NCI-H1436 treated with DMSO at 0.1 percent for 48 hours (cell line): ENCODE measurements at places on chromosomes 2 and 18.

DNA sequence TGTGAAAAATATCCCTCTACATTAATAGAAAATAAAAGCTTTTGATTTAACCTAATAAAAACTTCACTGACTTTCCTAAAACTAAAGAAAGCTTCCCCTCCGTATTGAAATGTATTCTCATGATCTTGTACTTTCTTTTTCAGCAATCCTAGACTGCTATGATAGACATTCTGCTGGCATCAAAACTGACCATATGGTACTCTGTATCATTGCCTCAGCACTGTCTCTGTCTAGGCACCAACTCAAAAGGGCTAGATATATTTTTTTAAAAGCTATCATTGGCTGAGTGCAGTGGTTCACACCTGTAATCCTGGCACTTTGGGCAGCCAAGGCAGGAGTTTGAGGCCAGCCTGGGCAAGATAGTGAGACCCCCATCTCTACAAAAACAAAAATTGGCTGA, 32.9 kb downstream of the CDKL4 start:
- no peak for DNase-seq

DNA sequence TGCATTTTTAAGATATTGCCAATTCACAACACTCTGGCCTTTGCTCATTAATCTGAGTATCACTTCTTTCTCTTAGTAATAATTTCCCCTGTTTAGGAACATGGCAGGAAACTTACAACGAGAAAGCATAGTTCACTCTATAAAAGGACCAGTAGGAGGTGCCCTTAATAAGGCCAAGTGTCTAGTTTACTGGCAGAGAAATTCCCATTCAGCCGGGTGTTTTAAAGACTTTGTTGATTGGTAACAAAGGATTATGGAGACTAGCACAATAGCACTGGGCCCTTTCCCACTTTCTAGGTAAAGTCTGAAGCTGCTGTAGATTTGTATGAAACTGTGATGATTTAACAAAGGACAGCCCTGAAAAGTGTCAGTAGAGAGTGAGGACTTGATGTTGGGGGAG, 3.1 kb downstream of the DCC start:
- no peak for DNase-seq

DNA sequence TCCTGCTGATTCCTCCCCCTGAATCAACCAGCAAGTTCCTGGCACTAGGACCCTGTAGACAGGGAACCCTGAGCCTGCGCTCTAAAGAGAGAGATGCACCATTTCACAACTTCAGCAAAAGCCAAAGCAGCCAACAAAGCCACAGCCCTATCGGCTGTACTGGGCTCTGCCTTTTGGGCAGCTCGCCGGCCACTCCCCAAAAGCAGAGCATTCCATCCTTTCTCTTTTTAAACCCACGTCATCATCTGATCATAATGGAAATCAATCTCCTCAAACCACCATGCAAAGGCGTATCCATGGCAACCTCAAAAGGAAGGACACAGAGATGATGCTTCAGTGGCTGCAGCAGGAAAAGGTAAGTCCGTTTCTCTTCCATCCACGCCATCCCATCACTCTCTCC, 5.3 kb upstream of the DCTN1 start:
- DNase-seq: no peak

GRCh38 chr2:216810399-216811160, 49.3 kb downstream of the TNP1 start:
- no peak for DNase-seq

DNA sequence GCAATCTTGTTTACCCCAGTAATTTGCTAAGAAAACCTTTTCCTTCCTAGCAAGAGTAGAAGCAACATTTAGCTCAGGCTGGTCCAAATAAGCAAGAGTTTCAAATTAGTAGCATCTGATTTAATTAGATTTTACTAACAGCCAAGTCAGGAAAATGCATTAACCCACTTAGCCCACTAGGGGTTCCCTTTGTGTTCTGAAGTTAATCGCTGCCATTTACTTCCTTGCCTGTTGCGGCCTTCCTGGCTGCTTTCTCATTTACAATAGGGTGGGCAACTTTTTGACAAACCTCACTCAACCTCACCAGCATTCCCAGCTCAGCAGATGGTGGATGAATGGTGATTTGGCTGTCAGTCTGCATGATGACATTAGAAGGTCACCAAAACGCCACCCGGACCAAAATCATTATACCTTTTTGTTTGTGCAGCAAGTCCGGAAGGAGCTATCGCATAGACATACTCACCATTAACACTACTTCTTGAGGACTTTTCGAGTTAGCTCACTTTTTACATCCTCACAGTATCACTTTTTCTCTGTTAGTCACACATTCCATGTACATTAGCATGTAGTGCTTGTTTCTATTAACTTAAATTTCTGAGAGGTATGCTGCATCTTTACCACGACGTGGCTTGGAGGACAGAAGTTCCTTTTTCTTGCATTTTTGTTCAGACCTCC, 101.5 kb upstream of the SETBP1 start:
- DNase-seq: no peak

GRCh38 chr2:26853751-26854150, 5.8 kb downstream of the DPYSL5 start:
- DNase-seq: no peak

GRCh38 chr2:194486326-194486725, 1170.7 kb upstream of the SLC39A10 start:
- DNase-seq: no peak

GRCh38 chr18:23883277-23883790, 131.2 kb upstream of the TTC39C start:
- no peak for DNase-seq

GRCh38 chr2:159471340-159471739, 145.0 kb downstream of the BAZ2B start:
- no peak for DNase-seq

GRCh38 chr18:55316486-55317184, 271.4 kb downstream of the TCF4 start:
- no peak for DNase-seq

DNA sequence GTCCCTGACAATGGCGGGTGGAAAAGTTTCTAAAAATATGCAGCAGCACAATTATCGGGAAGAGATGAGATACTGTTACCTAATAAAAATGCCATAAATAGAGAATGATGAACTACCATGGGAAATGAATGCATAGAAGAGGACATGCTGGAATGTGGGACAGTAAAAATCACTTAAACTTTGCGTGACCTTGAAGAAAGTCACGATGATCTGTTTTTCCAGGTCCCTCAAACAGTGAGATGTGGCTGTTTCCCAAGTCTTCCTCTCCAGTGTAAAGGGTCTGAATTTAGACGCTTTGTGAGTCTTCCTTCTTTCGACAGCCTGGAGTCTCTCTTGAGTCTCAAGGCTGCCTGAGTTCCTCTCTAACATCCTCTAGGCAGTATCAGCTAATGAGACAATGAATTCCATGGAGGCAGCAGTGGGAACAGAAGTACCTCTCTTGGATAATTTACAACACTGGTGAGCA, 1.4 kb downstream of the CLUL1 start:
- no peak for DNase-seq

DNA sequence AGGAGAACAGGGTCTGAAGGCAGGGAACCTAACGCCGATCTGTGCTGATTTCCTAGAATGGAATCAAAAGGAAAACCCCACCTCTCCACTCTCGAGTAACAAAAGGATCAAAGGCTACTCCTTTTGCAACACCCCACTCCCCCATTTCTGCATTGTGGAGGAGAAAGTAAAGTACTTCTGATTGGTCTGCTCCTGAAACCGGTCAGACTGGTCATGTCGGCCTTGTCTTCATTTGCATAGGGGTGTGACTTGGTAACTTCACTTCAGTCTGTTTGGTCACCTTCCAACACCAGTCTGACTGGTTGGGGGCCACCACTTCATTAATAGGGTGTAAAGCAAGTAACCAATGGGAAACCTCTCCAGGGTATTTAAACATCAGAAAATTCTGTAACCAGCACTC, 771.9 kb downstream of the ERBB4 start:
- no peak for DNase-seq

DNA sequence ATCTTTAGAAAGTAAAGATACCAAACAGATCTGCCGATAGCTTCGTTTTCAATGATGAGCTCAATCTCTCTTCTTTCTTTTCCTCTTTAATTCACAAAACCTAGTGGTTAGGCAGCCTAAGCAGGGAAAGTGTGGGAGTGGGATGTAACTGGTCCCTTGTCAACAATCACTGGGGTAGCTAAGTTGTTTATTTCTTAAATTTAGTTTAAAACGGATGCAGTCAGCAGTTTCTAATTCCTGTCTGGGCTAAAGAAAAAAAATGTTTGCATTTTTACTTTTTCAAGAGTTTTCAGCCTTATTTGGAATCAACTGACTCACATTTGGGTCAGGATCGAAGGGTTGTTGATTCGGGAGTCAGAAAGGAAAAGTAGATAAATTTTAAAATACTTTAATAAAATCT, 137.7 kb upstream of the TACR1 start:
- DNase-seq: no peak

- no peak for DNase-seq
Measured at GRCh38 chr18:71021030-71021362, 732.2 kb downstream of the SOCS6 start.

- DNase-seq: no peak
Measured at GRCh38 chr2:30209227-30209626, 22.1 kb upstream of the LBH start.

- DNase-seq: peak; percentile 41
Measured at GRCh38 chr2:8653485-8653884, 28.4 kb upstream of the ID2 start.

GRCh38 chr18:3342628-3343027, 80.7 kb downstream of the MYL12B start:
- DNase-seq: no peak

DNA sequence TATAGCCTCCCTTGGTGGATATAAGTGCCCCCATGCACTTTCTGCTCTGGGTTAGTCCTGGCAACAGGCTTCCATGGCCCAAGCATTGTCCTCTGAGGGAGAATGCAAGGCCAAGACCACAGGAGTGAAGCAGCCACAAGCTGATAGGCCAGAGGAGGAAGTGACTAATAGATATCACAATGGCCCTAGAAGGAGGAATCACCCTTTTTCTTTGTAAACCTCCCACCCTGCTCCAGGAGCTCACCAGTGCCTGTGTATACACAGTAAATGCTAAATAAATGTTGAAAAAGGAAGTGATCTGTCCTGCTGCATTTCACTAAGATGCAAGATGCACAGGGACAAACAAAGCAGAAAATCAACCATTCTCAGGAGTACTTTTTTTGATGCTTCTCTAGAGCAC, 49.7 kb upstream of the ABCA12 start:
- DNase-seq: no peak

DNA sequence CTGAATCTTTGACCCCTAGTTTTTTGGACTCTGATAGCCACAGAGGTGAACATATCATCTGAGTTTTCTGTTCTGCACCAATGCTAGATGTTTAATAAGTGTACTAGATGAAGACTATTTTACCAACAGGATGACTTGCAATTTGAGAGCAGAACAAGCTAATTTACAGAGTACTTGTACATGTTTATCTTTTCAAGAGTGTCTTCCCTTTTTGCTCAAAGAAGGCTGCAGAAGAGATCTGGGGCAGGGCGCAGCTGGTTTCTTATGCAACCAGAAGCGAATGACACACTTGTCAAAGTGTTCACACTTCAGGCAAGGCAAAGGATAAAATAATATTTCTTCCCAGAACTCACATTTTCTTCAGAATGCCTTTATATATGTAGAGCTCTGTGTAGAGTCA, 86.0 kb downstream of the VWA3B start:
- DNase-seq: no peak
